Hematopoietic multipotent progenitor cell treated with erythropoietin and hydrocortisone succinate and interleukin-3 and kit ligand, for 4 days (in vitro differentiated cells): ENCODE measurements at places on chromosomes 7 and 10.

GRCh38 chr10:106252541-106252940, 912.0 kb downstream of the SORCS1 start:
- DNase-seq = no peak

DNA sequence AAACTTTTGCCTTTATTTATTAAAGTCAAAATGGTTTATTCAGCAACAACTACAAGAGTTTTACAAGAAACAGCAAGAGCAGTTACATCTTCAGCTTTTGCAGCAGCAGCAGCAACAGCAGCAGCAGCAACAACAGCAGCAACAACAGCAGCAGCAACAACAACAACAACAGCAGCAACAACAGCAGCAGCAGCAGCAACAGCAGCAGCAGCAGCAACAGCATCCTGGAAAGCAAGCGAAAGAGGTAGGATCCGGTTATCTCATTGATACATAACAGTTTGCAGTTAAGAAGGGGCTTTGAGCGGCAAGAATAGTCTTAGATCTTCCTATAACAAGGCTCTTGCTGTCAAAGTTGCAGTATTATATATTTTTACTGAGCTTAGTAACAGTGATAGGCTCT, 215.1 kb downstream of the FOXP2 start:
- DNase-seq = no peak

GRCh38 chr10:77493851-77494261, 143.8 kb downstream of the KCNMA1 start:
- no peak for DNase-seq

DNA sequence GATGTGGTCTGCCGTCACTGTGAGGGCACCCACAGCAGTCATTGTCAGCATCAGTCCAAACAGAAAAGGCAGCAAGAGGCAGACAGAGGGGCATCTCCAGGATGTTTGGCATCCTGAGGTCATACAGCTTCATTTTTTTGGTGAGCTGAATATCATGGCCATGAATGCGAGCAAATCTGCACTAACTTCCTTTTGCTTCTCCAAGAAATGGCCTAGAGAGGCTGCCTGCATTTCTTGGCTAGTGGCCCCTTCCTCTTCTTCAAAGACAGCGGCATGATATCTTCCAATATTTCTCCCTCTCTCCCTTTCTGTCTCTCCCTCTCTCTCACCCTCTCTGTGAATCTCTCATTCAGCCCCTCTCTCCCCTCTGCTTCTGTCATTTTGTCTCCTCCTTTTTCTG, 24.8 kb downstream of the FKBP6 start:
- DNase-seq = no peak

DNA sequence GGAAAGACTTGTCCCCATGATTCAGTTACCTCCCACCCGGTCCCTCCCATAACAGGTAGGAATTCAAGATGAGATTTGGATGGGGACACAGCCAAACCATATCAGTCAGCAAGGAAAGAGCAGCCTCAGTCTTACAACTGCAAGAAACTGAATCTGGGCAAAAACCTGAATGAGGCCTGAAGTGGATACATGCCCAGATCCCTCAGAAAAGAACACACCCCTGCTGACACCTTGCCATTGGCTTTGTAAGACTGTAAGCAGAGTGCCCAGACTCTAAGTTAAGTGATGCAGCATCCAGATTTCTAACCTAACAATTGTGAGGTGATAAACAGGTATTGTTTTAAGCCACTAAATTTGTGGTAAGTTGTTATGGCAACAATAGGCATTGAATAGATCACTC, 670.8 kb downstream of the SORCS1 start:
- DNase-seq = no peak

DNA sequence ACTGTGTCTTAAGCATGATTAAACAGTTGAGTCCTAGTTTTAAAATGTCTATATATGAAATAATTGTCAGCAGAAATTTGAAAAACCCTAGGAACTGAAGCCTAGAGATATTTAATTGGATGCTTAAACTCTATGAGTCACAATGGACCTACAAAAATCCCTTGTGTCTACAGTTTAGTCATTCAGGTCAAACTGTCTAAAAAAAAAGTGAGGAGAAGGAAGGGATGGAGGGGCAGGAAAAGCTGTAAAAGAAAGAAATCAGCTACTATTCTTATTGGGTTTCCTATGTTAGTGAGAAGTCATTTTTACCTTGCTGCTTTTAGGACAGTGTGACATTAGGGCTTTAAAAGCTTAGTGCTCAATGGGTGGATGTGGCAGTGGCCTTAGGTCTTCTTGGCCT, 406.1 kb upstream of the FZD8 start:
- no peak for DNase-seq
